ENCODE measurements at places on chromosomes 4 and X.

- DNase-seq: no peak
Observed at GRCh38 chr4:159105761-159106243, 2.9 kb downstream of the RAPGEF2 start.

GRCh38 chr4:58590722-58591121, 1480.5 kb upstream of the IGFBP7 start:
- DNase-seq: no peak

GRCh38 chr4:156999175-156999517, 27.5 kb upstream of the PDGFC start:
- no peak for DNase-seq

GRCh38 chr4:161419822-161420221, 744.0 kb downstream of the FSTL5 start:
- peak; percentile 14 for DNase-seq

GRCh38 chrX:12137951-12138360, 317 bp upstream of the FRMPD4 start:
- peak; percentile 66 for DNase-seq

DNA sequence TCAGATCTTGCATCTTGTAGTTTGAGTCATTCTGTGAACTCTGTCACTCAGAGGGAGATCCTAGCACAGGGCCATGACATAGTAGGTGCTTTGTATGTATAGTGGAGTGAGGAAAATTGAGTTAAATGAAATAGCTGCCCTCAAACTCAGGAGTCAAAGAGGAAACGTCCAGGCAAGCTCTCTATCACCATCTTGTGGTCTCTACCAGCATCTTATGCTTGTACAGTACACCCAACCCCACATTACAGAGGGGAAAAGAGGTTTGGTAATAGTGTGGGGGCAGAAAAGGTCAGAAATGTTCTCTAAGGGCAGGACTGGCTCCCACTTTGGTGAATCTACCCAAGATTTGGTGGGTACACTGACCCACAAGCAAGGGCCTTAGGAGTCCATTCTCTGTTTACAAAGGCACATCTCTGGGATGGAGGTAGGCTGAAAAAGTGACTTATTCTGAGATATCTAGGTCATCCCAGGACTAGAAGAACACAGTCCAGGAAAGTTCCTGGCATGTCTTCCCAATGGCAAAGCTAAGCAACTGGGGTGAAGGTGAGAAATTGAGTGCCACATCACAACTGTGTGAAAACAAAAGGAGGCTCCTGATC, 131.8 kb downstream of the OR13H1 start:
- peak; percentile 76 for DNase-seq

GRCh38 chr4:85402371-85402770, 72.6 kb upstream of the ARHGAP24 start:
- no peak for DNase-seq

DNA sequence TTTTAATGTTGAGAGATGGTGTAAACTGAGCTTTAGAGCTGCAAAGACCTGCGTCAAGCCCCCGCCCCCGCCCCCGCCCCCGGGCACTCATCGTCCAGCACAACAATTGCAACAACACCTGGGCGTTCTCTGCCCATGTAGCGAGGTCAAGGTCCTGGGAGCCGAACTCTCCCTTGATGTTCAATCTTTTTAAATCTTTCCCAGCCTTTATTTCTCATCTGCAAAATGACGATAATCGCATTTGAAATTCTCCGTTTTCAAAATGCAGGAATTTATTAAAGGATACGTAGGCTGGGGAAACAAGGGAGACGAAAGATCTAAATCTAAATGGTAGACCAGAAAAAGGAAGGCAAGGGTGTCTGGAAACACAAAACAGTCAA, 648 bp upstream of the MSMO1 start:
- peak; percentile 49 for DNase-seq

GRCh38 chrX:78658845-78659744, at the start of gene RTL3:
Gene RTL3, minus strand, starts transcription at chrX:78659328. Its CDS starts 908 bp downstream, at chrX:78658420.
- DNase-seq: no peak

DNA sequence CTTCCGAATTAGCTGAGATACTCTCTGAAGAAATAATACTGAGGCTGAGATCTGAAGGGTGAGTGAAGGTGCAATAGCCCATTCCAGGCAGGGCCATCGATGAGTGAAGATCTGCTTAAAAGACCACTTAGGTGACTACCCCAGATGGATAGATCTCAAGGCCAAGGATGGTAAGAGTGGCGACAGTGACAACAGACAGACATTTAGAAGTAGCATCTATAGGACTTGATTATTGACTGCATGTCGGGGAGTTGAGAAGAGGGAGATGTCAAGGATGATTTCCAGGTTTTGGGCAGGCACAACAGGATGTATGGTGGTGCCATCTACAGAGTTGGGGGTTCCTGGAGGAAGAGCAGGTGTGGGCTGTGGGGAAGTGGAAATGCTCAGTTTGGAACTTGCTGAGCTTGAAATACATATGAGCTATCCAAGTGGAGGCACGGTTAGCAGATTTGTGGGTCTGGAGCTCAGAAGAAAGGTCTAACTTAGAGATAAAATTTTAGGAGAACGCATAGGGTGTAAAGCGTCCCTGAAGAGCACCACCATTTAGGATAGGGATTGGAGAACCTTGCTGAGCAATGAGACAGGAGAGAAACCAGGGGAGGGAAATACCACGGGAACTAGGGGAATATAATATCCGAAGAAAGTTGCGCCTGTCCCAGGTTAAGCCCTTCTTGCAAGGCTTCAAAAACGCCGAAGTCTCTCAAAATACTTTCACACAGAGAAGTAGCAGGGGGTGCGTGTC, 688 bp downstream of the UFSP2 start:
- peak; percentile 37 for DNase-seq

DNA sequence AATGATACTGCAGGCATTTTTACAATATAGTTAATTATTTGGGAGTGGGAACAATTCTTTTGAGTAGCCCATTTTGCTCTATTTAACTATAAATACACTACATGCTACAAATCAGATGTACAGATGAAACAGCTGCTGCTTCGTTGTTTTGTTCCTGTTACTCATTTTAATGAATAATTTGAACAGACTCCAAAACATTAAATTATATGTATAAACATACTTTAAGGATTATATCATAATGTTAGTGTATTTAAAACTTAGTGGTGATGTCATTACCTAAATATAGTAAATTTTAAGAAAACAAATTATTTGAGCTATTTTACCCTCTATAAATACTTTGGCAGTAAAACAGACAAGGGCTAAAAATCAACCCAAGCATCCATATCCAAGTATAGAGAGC, 60.7 kb downstream of the GAB1 start:
- DNase-seq: no peak

GRCh38 chrX:153922932-153923857, 2.9 kb downstream of the ARHGAP4 start:
- DNase-seq: peak; percentile 79

DNA sequence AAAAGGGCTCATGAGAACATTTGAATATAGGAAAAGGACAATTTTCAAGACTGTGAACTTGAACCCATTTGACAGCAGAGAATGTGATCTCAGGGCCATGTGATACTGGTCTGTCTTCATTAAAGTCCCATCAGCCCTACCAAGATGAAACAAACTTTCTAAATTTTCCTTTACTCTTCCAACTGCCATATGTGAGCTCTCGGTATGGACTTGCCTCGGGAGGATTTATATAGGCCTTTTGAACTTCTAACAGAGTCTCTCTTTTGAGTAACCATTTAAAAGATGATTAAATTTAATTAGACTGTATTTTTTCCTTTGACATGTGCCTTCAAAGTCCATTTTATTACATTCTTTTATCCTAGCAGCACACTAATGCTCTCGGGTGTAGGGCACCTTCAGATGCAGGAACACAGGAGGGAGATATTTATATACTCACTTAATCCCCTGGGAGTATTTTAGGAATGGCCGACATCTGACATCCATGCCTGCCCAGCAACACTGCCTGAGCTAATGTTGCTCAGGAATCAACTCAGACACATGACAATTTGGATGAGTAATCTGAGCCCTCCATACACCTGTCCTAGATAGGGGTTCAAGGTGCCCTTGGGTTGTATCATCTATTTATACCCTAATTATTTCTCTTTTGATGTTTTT, 155.0 kb downstream of the SLC7A11 start:
- peak; percentile 27 for DNase-seq

DNA sequence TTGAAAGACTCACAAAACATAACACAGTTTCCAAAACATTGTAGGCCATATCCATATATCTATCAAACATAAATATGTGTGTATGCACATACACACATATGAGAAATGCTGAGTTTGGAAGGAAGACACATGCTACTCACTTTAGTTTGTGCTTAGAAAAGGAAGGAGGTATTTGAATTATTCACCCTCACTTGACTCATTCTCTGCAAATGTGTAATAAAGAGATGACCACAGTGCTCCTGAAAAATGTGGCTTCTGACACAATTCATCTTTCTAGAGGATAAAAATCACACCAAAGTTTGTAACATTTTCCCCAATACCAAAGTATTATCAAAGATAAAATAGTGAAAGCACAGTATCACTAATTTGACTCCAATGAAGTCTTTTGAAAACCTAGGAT, 950.1 kb downstream of the FAT4 start:
- no peak for DNase-seq
